ENCODE measurements at places on chromosomes 4 and X.

GRCh38 chr4:67393699-67394281 lies 151.5 kb downstream of the CENPC start:
- no peak for DNase-seq

GRCh38 chr4:94225449-94225848 lies 17.8 kb downstream of the SMARCAD1 start:
- DNase-seq = no peak

DNA sequence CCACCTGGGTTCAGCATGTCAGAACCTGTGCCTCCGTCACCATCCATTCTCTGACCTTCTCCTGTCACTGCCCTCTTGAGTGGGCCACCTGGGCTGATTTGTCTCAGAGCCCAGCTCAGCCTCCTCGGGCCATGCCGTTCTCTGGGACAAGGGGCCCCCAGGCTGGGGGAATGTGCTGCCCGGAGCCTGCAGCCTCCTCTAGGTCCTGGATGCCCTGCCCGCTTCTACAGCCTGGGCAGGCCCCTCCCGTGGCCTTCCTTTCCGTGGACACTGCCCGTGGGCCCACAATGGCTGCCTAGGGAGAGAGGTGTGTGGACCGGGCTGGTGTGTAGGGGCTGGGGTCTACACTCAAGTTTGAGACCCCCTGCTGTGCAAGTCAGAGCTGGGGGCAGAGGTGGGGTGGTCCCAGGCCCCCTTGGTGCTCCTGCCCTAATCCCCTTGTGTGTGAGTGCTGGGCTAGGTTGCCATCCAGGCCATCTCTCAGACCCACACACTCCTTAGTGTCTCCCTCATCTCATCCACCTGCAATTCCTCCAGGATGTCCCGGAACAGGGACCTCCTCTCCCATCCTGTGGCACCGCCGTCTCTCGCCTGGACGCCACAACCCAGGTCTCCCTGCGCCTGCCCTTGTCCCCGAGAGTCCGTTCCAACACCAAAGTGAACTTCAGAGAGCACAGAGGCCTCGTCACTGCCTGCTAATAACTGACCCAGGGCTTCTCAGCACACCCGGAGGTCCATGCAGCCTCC lies 12.4 kb downstream of the PSAPL1 start:
- no peak for DNase-seq

DNA sequence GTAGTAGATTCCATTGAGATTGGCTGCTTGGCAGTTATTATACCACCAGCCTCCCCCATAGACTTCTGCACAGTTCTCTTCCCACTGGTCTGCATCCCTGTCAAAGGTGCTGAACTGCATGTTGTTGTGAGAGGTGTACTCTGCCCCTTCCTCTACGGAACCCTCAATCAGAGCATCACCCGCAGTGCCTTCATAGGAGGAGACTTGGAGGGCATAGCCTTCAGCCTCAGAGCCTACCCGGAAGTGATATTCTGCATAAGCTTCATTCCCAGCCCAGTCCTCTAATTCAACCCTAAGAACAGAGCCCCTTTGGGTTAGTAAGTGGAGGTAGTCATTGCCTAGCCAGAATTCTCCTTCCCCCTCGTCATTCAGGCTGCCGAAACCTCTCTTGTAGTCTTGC lies 6.3 kb downstream of the FGA start:
- no peak for DNase-seq

GRCh38 chr4:94452476-94453371 lies 982 bp downstream of the PDLIM5 start:
- no peak for DNase-seq

- no peak for DNase-seq
Measured at GRCh38 chrX:129557844-129558480, 17.9 kb downstream of the OCRL start.

DNA sequence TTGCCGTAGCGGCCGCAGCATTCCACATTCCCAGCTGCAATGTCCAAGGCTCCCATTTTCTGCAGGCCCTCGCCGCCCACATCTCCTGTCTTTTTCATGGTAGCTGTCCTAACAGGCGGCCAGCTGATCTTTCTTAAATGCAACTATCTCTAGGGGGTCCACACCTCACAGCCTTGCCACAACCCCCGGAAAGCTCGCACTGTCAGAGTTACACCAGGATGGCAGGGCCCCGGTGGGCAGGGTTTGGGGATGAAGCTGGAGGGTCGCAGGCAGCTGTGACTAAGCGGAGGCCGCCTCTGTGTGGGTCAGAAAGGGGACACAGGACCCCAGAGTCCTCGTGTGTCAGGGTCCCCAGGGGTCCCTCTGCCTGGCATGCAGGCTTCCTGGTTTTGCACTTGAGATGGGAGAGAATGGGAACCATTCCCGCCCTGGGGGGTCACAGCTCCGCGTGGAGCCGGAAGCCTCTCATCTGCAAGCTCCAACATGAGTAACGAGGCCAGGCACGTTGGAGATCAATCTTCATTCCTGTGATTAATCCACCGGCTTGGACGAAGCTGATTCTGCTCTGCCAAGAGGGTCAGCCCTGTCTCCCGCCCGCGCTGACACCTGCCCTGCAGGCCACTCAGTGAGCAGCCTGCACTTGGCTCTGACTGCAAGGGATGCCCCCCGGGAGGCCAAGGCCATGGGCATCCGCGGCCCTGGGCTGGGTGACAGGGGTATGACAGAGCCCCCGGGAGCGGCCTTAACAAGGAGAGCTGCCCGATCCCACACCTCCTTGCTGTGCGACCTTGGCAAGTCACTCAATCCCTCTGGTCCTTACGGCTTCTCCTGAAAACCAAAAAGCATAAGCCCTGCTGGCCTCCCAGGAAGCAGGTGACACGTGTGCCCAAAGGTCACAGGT lies 97.9 kb downstream of the ADRA2C start:
- DNase-seq = no peak

DNA sequence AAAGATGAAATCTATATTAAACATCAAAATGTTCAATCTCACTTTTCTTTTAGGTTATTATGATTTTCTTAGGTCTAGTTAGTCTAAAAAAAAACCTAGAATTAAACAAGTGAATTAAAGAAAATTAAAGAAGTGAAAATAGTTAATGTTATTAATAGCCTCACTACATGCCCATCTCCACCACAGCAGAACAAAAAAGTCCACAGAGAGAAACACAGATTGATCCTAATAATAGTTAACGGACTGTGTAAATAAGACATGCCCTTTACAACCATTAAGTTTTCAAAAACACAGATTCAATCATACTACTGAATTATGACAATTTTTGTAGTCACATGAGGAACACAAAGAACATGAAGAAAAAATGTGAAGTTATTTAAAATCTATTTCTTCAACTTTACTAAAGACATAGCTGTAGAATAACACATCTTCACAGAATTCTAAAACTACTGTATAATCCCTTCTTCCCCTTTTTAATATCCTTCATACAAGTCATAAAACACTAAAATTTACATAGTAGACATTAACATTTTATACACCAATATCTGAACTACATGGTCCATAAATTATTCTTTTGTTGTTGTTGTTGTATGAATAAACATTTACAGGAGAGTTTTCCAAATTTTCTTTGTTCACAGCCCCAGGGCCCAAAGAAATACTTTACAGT lies 15.3 kb downstream of the HELQ start:
- DNase-seq = no peak

DNA sequence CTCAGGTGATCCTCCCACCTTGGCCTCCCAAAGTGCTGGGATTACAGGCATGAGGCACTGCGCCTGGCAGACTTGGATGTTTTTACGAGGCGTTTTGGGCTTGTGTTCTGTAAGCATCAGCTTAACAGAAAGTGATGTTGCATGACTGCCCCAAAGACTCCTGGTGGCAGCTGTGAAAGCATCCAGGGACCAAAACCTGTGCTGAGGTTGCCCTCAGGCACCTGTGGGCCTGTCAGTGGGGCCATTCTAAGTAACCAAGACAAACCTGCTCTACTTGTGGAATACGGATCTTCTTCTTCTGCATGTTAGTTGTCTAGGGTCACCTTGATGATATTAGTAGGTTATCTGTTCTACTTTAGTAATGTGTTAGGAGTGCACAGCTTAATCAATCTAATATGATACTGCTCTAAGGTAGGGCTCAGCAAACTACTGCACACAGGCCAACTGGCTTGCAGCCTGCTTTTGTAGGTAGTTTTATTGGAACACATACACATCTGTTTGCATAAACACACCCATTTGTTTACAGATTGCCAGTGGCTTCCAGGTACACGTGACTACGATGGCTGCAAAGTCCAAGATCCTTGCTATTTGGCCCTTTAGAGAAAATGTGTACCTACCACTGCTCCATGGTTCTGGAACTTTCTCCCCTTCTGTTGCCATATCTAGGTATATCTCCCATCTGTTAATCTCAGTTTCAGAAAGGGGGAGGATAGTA lies 136.7 kb downstream of the GPR143 start:
- DNase-seq = no peak

GRCh38 chrX:22314692-22315091 lies 42.0 kb downstream of the CBLL2 start:
- no peak for DNase-seq

- DNase-seq = no peak
Measured at GRCh38 chrX:148135738-148136137, 154.6 kb downstream of the FMR1NB start.

DNA sequence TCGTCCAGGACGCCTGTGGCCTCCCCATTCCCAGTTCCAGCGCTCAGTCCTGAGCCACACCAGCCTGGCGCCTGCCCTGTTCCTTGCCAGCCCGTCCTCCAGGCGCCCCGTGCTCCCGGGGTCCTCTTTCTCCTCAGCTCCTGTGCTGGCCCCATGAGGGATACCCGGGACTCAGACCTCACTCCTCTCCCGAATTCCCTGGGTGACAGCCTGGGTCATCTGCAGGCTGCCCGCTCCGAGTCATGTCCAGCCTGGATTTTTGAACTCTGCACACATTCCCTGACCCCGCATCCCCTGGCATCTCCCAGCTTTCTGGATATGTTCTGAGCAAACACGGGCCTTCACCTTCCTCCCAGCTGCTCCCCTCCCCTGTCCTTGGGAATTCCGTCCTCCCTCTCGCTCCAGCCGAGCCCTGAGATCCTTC lies 14.9 kb upstream of the ADD1 start:
- DNase-seq = no peak

DNA sequence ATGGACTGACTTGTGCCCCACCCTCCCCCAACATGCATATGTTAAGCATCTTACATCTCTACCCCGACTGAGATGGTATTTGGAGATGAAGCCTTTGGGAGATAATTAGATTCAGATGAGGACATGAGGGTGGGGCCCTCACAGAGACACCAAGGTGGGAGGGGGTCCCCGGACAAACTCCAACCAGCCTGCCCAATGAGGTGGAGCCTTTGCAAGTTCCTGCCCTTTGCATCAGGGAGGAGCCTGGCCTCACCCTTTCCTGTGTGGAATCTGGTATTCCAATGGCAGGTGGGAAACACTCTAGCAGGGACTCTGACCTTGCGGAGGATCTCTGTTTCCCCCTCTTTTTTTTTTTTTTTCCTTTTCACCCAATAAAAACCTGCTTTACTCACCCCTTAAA lies 589.9 kb upstream of the BOD1L1 start:
- DNase-seq = no peak

- DNase-seq = no peak
Measured at GRCh38 chr4:140133576-140133975, 20.4 kb downstream of the MAML3 start.

GRCh38 chr4:134505511-134505910 lies 303.9 kb upstream of the PABPC4L start:
- DNase-seq = no peak

GRCh38 chrX:119706616-119707015 lies 13.6 kb upstream of the SEPTIN6 start:
- no peak for DNase-seq

DNA sequence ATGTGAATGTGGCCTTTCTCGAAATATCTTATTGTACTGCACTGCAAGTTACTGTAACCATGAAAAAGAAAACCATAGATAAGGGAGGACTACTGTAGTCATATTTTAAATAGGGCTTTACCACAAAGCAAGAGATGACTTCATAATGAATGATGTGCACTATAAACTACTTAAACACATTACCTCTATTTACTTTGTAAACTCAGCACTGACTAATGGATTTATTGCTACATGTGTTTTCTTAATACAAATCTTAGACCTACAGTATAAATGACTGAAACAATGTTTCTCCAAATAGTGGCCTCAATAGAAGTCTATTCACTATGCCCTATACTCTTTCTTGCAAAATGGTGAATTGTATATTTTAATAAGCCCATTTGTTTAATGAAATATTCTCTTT lies 61.1 kb downstream of the HDX start:
- DNase-seq = no peak

- no peak for DNase-seq
Measured at GRCh38 chr4:73867783-73868182, 1.4 kb upstream of the CXCL1 start.

GRCh38 chr4:121182296-121182695 lies 18.2 kb upstream of the TNIP3 start:
- no peak for DNase-seq

- no peak for DNase-seq
Measured at GRCh38 chrX:123878252-123878721, 18.4 kb downstream of the XIAP start.

- DNase-seq = no peak
Measured at GRCh38 chr4:5479518-5480060, 228.8 kb downstream of the EVC2 start.

GRCh38 chrX:69357317-69357716 lies 146.8 kb upstream of the NALF2 start:
- DNase-seq = no peak

DNA sequence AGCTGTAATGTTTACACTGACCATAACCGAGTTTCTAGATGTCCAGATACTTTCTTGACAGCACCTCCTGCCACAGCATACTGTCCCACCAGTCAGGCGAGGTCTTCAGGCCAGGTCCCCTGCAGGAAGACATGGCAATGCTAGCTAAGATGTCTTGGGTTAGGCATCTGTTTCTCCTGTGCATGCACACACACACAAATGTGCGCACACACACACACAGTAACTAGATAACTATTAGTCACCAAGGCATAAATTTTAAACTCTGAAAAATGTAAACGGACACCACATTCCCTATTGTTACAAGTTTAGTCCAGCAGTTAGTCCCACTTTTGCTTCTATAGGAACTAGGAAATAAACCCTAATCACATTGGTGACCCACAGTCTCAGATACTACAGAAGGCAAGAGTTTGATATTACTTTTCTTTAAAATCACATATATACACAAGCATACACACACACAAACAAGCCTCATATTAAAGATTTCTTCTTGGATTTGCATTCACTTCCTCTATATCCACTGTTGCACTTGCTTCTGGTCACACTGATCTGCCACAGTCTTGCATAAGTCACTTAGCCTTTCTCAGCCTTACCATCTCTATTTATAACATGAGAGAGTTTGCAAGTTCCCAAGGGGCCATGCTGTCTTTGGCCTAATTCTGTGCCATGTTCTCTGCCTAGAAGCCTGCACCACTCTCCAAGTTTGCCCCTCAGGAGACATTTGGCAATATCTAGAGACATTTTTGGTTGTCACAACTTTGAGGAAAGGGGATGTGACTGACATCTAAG lies 32.2 kb downstream of the IL21 start:
- DNase-seq = no peak

- no peak for DNase-seq
Measured at GRCh38 chr4:163697121-163697520, 202.6 kb downstream of the TMA16 start.

- no peak for DNase-seq
Measured at GRCh38 chr4:10197952-10198351, 81.4 kb upstream of the WDR1 start.

GRCh38 chrX:102959471-102959870 lies 22.4 kb downstream of the RAB40AL start:
- no peak for DNase-seq

GRCh38 chrX:155070038-155070437 lies 898 bp downstream of the CMC4 start:
- DNase-seq = no peak

Data from activated T-helper 1 cell treated with Interleukin-2 at 50 U/mL for 16 hours (primary cell).